IMR-90 (cell line): ENCODE measurements at places on chromosomes 16 and 17. TPM values are rescaled to one million over a fixed set of nuclear protein-coding genes. Genes with fewer than 3 reads are reported as not detected.

Gene EPX
- not detected in 2 replicates for total RNA-seq

Gene ITGA2B
- total RNA-seq: under 0.01 TPM in 2 replicates

Gene MT1M
- not detected in 2 replicates for total RNA-seq

Gene CHST6
- under 0.01 TPM in 2 replicates for total RNA-seq

Gene RHBDL3
- 0.18 and 0.28 TPM in 2 replicates for total RNA-seq

Gene RNF112
- total RNA-seq: 1.7 and 2.5 TPM in 2 replicates

Gene CTRB1
- total RNA-seq: not detected in 2 replicates

Gene ATP1B2
- total RNA-seq: not detected in 2 replicates

Gene NRN1L
- total RNA-seq: not detected in 2 replicates

Gene NPW
- 0.18 TPM in 1 of 2 replicates, not detected in the other for total RNA-seq

Gene TMEM88
- total RNA-seq: not detected in 2 replicates

Gene DPEP2
- not detected in 2 replicates for total RNA-seq
